ENCODE measurements at places on chromosomes 6 and 20. TPM values are rescaled to one million over a fixed set of nuclear protein-coding genes. Genes with fewer than 3 reads are reported as not detected.

GRCh38 chr6:159969204-159969912, 476 bp downstream of the IGF2R start:
- peak; percentile 73 for DNase-seq

Gene EEF1A2
- total RNA-seq = 6.1 TPM

DNA sequence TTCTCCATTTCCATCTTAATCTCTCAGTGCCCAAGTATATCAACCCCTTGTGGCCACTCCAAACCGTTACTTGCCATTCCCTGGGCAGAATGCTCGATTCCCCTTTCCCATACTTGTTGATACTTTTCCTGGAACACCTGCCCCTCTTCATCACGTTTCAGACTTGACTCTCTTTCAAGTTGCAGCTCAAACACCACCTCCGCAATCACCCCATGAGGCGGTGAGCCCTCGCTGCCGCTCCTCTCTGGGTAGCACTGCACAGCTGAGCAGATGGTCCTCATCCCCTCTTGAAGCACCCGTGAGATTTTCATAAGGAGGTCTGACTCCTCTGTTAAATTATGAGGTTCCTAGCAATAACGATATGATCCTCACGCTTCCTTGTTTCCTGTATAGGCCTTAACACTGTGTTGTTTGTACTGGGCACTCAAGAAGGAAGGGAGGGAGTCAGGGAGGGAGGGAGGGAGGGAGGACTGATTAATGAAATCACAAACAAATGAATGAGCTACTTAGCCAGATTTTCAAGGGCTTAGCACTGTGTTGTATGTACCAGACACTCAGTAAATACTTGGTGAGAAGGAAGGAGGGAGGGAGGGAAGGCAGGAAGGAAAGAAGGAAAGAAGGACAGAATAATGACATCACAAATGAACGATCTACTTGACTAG, 8.0 kb upstream of the UQCC2 start:
- DNase-seq = no peak

Gene NRSN1
- not detected for total RNA-seq

- DNase-seq = no peak
Observed at GRCh38 chr20:62050166-62051120, 15.2 kb downstream of the TAF4 start.

DNA sequence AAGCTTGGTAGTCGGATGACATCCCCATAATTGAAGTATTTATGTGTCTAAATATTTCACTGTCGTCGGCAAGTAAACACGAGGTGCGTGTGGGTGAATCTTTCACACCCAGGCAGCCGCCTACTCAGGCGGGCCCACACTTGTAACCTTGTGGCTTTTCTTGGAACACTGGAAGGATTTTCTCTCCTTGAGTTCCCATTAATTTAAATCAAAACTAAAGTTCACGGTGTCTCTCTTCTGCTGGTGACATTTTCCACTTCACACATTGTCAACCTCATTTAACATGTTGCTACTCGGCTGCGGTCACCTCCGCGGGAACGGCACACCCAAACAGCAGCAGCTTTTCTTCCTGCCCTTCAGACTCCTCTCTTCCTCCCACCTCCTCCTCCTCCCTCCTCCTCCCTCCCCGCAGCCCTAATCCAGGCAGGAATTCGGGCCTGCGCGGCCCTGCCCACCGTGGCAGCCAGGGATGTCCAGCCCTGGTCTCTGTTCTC, 336.6 kb downstream of the QKI start:
- peak; percentile 80 for DNase-seq

DNA sequence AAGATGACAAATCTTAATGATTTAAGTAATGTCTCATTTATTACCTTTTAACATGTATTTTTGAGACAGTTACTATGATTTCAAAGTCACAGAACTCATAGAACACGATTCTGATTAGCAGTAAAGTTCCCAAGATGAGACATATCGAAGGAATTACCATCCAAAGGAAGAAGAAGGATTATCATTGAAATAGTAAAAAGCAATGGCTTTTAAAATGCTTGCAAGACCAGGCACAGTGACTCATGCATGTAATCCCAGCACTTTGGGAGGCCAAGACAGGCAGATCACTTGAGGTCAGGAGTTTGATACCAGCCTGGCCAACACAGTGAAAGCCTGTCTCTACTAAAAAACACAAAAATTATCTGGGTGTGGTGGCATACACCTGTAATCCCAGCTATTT, 219.2 kb downstream of the KHDC1L start:
- no peak for DNase-seq

Gene SLC4A11
- 0.36 TPM for total RNA-seq

GRCh38 chr6:63278916-63279315, 40.9 kb downstream of the LGSN start:
- no peak for DNase-seq

GRCh38 chr6:156691018-156691417, 86.2 kb upstream of the ARID1B start:
- no peak for DNase-seq

GRCh38 chr20:47708953-47709833, 76.1 kb downstream of the SULF2 start:
- no peak for DNase-seq

GRCh38 chr6:128821116-128821515, 61.8 kb upstream of the LAMA2 start:
- no peak for DNase-seq

DNA sequence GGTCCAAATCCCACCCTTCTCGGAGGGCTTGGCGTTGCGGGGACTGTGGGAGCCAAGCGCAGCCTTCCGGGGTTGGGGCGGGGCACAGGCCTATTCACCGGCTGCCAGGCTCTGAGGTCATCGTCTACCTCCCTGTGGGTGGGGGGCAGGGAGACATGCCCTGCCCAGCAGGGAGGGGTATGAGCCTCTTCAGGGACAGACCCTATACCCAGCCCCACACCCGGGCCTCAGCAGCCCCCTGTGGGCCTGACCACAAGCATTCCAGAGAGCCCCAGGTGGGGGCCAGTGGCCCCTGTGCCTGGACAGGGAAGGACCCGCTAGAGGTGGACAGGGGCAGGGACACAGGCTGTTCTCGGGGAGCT, 11.6 kb downstream of the LAMA5 start:
- peak; percentile 22 for DNase-seq

GRCh38 chr20:62598761-62599194, 43.5 kb upstream of the SLCO4A1 start:
- no peak for DNase-seq

Gene THEMIS
- total RNA-seq = 44.2 TPM

Gene KIAA1755
- total RNA-seq = not detected

DNA sequence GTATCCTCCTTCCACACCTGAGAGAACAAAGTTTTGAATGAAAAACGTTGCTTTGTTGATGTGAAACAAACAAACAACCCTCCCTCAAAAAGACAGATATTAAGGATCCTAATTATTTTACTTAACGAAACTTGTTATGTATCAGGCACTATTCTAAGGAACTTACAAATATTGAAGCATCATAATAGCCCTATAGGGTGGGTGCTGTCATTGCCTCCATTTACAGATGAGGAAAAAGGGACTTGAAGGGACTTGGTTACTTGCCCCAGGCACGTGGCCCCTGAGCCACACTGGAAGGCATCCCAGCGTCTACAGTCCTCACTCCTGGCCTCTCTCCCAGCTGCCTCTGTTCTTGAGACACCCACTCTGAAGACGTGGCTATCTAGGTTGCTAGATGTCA, 20.2 kb upstream of the OLIG3 start:
- DNase-seq = no peak

DNA sequence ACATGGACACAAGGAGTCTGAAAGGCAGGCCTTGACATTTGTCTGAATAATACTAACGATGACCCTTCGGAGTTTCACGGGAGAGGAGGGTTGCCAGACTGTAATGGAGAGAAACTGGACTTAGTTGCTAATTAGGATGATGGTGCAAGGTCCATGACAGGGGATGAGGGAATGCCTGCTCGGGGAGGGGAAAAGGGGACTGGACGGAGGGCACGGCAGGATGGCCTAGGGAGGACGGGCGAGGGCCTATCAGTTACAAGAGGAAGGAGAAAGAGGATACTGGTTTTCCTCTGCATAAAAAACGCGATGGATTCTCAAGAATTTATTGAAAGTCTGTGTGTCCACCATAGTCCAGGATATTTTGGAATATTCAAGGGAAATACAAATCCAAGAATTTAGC, 42.7 kb downstream of the IRAK1BP1 start:
- no peak for DNase-seq

DNA sequence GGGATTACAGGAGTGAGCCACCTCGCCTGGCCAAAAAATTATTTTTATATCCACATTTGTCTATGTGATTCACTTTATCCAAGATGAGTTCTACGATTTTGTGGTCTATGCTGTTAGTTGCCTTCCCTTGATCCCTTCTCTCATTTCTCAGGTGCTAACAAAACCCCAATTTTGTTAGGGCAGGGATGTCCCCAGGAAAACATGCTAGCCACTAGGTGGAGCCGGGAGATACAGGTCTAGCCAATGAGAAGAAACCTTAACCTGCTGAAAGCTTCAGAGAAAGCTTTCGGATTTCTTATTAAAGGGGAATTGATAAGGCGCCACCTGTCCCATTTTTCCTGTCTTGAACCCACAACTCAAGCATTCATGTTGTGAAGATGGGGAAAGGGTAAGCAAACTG, 167.4 kb upstream of the OLIG3 start:
- DNase-seq = no peak

DNA sequence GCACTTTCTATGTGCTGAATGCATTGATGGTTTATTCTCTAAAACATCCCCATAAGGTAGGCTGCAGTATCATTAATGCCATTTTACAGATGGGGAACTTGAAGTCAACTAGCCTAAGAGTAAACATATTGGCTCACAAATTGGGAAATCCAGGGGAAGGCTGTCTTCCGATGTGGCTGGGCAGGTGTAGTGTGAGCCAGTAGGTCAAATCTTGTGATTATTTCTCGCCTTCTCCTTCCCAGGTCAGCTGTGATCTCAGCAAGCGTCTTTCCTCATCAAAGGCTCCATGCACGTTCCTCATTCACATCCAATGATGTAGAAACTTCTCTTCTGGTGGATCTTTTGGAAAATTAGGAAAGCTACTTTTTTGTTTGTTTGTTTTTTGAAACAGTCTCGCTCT, 94.1 kb upstream of the SHLD1 start:
- no peak for DNase-seq

- peak; percentile 29 for DNase-seq
Observed at GRCh38 chr20:38132910-38133501, 32.1 kb downstream of the TGM2 start.

GRCh38 chr20:16205507-16205906, 367.7 kb downstream of the KIF16B start:
- no peak for DNase-seq

DNA sequence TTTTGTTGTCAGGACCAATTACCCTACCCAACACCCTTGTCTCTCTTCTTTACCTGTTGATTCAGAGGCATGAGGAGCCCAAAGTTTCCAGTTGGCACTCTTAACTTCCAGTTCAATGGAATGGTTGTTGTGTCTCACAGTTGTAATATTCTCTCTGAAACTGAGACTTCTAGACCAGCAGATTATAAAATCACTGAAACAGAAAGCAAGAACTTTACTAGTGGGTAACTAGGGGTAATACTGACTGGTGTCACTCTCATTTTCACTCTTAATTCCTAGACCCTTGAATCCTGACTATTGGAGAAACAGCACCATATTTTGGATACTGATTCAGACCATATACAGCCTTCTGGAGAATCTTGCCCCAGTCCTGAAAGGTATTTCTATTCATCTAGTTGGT, 140.2 kb upstream of the MMS22L start:
- no peak for DNase-seq

Gene BHLHE23
- not detected for total RNA-seq

GRCh38 chr6:167676000-167676665, 150.6 kb upstream of the AFDN start:
- DNase-seq = peak; percentile 15

DNA sequence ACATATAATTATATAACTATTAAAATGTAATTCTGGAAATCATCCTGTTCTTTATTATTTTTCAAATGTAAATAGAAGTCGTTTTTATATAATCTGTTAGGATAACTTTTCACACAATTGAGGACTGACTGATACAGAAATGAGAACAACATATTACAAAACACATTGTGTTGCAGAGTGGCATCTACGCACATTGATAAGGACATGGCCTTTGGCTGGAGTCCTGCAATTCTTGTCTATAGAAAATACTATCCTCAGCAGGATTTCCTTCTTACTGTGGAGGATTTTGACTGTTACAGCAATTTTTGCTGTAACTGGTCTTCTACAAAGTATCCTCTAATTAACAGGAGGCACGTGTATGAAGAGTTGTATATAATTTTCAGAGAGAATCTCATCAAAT, 19.8 kb downstream of the SH3BGRL2 start:
- no peak for DNase-seq

GRCh38 chr6:148743476-148743875, 3.4 kb upstream of the UST start:
- DNase-seq = no peak

- DNase-seq = no peak
Observed at GRCh38 chr20:13262671-13263360, 41.7 kb downstream of the ISM1 start.

GRCh38 chr6:24501914-24502313, 7.1 kb downstream of the ALDH5A1 start:
- no peak for DNase-seq

Data from natural killer cell treated with Interleukin-12 subunit alpha and Interleukin-12 subunit beta and Interleukin-15 and Interleukin-18, amount 100 ng/mL, for 72 hours (primary cell).